ENCODE measurements at places on chromosomes 6 and 20.

DNA sequence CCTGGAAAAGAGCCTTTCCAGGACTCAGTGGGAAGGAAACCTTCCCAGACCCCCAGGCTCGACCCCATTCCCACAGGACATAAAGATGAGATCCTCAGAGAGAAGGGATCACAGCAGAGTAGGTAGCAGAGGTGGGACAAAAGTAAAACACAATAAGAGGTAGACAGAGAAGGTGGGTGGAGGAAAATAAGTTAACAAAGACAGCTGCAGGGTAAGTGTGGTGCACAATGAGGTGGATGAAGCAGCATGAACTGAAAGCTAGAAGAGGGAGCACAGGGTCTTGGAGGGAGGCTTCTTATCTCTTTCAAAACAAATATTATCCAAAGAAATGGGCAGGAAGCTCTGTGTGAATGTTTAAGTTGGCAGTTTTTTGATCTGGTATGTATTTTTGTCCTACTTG lies 14.0 kb upstream of the MAP7 start:
- peak; percentile 5 for DNase-seq

- no peak for DNase-seq
Observed at GRCh38 chr6:52209770-52210169, 23.6 kb downstream of the IL17A start.

DNA sequence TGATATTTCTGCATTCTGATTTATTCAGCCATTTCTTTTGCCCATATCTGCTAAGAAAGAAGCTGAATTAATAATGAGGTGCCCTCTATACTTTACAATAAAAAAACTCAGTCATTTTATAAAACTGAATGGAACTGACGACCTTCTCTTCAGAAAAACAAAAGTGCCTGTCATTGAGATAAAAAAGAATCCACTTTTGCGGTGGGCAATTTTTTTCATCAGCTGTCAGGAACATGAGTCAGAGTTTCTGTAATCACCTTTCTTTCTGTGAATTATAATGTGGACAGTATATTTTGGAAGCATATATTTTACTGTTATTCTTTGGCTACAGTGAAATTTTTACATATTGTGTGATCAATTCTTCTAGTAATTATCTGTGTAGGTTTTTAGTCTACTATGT lies 33.4 kb downstream of the IL20RA start:
- no peak for DNase-seq

DNA sequence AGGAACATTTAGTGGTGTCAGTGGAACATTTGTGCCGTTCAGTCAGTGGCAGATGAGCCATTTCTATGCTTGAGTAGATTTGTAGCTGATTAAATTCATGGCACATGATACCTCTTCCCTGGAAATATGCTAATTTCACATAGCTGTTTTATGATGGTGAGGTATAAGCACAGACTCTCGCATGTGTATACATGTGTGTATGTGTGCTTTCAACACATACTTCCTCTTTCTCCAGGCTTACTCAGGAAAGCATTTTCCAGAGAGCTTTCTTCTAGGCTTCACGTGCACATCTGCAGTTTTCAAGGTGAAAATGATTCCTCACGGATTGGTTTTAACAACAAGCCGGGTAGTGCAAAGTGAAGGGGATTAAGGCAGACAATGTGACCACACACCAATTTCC lies 396.5 kb downstream of the HDGFL1 start:
- DNase-seq: no peak

- peak; percentile 18 for DNase-seq
Observed at GRCh38 chr6:126033696-126034095, 47.4 kb downstream of the TRMT11 start.

GRCh38 chr6:126724821-126725220 lies 384.9 kb downstream of the CENPW start:
- no peak for DNase-seq

DNA sequence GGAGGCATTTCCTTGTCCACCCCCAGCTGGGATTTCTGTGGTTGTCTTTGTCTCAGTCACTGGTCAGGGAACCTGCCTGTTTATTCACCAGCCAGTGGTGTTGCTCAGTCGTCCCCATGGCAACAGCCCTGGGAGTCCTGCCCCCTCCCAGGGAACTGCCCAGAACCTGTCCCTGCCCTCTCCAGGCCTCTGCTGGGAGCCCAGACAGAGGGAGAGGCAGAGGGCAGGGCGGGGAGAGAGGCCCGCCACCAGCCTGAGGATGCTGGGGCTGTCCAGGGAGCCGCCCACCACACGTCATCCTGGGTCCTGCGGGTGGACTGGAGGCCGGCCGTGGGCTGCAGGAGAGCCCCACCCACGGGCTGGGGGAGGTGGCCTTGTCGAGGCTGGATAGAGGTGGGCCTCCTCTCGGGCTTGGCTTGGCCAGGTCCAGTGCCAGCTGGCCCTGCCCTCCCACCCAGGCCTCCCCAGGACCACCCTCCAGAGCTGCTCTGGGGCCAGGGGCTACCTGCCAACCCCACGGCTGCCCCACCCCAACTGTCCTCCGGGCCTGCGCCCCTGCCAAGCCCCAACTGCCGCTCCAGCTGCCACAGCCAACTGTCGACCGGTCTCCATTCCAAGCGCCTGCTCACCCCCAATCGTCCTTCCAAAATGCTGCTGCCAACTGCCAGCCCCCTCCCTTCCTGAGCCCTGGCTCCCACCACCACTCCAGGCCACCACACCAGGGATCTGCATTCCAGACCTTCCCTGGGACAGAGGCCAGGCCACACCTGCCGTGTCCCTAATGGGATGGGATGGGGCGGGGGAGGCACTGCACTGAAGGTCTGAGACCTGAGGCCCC lies 4.2 kb upstream of the ZBTB46 start:
- DNase-seq: peak; percentile 40

GRCh38 chr20:37397954-37398749 lies 52.2 kb downstream of the SRC start:
- DNase-seq: no peak

- peak; percentile 26 for DNase-seq
Observed at GRCh38 chr6:10695086-10695657, 400 bp downstream of the PAK1IP1 start.

- no peak for DNase-seq
Observed at GRCh38 chr6:113381959-113382358, 475.2 kb upstream of the MARCKS start.

DNA sequence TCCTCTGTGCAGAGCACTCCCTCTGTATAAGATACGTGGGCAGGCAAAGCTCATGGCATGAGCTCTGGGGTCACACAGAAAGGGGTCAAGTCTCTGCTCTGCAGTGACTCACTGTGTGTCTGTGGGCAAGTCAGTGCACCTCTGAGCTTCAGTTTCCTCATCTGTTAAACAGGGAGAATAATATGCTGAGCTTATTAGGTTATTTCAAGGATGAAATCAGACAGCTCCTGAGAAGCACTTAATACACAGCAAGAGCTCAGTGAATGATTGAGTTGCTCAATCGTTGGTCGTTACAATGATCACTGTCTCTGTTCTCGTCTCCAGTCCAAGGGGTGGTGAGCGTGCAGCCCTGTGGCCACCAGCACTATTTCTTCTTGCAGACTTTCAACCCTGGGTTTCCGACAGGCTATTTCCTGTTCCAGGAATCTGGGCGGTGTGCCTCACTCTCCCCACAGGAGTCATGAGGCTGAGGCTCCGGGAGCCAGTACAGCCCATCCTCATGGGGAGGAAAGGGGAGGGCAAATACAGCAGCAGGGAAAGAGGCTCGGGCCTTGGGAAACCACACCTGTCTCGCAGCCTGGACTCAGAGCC lies 28.9 kb downstream of the KIAA1755 start:
- no peak for DNase-seq

GRCh38 chr20:11989018-11989771 lies 71.5 kb downstream of the BTBD3 start:
- DNase-seq: no peak

GRCh38 chr6:151494936-151495320 lies 1.1 kb downstream of the CCDC170 start:
- no peak for DNase-seq

DNA sequence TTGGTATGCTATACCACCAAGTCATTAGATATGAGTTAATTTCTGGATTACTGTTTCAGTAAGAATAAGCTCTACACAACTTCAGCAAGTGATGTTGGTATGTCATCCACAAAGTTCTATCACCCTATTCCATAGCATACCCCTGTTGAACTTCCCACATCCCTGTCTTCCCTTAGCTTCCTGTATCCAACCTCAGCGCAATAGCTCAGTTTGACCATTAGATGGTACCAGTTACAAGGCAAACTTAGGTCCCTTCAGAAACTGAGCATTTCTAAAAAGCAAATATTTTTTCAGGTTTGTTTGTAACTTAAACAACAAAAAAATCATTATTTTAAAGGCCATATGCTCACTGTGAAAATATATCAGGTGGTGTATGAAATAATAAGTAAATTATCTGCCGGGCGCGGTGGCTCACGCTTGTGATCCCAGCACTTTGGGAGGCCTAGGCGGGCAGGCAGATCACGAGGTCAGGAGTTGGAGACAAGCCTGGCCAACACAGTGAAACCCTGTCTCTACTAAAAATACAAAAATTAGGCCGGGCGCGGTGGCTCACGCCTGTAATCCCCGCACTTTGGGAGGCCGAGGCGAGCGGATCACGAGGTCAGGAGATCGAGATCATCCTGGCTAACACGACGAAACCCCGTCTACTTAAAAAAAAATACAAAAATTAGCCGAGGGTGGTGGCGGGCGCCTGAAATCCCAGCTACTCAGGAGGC lies 8.8 kb upstream of the MOG start:
- DNase-seq: peak; percentile 20

- DNase-seq: no peak
Observed at GRCh38 chr6:106098383-106099234, 12.5 kb downstream of the PRDM1 start.

- DNase-seq: no peak
Observed at GRCh38 chr6:130575557-130575956, 209.7 kb downstream of the TMEM200A start.

GRCh38 chr6:33860706-33861474 lies 57.1 kb upstream of the MLN start:
- peak; percentile 91 for DNase-seq

GRCh38 chr6:110296241-110297025 lies 61.7 kb downstream of the METTL24 start:
- no peak for DNase-seq

GRCh38 chr20:17557675-17558006 lies 12.2 kb upstream of the DSTN start:
- peak; percentile 91 for DNase-seq

DNA sequence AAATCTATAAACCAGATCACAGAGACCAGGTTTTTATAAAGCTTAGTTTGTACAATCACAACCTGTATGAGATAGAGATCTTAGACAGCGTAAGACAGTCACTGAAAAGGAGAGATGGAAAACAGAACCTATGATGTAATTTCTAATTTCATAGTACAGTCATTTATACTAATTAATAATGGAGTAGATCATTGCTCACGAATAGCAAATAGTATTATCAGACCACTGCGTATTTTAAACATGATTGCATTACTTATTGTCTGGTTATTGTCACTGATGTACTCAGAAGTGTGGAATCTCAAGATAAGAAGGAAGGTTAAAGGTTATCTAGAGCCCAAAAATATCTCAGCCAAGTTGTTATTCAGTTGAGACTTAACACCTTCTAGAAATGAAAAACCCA lies 115.6 kb downstream of the KHDC1L start:
- no peak for DNase-seq

DNA sequence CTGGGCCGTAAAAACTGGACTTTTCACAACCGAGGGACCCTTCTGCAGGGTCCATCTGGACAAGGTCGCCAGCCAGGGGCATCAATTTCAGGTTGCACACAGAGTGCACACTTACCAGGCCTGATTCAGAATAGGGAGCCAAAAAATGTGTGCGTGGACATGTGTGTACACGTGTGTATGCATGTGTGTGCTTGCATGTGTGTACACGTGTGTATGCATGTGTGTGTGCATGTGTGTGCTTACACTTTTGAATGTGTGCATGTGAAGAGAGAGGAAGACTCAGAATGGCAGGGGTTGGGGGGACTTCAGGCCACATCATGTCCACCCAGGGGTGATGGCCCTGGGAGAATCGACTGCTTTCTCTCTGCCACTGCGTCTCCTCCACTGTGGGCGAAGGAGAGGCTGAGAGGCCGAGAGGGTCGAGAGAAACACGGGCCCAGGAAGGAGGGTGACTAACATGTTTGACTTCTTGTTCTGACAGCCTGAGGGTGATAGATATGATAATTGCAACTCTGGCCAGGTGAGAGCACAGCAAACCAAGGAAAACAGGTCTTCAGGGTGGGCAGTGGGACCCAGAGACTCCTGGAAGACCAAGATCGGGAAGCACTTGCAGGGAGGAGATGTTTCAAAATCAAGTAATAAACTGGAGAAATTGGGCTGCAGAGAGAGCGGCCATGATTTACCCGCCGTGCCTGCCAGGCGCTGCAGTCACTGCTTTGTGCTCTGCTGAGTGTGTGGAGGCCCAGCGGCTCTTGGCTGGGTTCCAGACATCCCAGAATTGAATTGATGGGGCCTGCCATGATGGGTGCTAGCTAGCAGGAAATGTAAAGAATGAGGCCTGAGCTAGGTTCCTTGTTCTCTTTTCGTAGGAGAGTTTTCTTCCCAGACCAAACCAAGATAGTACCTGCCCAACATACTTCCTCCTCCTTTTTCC lies 310.8 kb downstream of the QKI start:
- DNase-seq: no peak

- no peak for DNase-seq
Observed at GRCh38 chr6:163526346-163526745, 111.8 kb downstream of the QKI start.

DNA sequence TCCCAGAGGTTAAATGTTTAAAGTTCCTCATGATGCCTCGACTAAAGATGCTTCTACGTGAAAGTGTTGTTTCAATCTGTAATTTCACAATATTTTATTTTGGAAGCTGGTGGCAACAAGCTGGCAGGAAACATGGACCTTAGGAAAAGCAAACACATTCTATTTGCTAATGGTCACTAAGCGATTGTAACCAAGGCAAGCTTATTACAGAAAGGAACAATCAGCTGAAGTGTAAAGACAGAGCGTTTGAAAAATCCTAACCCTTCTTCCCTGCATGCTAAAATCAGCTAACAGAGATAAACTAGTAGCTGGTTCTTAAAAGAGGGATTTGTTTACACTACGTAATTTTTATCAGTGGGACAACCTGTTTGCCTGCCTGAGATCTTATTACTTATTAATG lies 50.0 kb downstream of the IL20RA start:
- DNase-seq: peak; percentile 44

DNA sequence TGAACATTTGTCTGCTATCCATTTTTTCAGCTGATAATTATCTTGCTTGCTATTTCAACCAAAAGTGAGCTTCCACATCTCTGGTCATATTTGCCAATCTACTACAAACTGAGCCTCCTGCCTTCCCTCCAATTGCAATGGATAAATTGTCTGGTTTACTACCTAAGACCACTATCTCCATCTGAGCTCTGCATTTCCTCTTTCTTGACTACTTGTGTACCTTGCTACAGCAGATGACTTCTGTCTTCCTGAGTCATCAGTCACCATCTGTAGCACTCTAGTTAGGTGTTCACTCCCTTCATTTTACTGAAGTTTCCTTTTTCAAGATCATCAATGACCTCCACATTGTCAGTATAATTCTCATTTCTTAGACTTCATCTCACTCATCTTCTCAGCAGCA lies 33.5 kb upstream of the PHIP start:
- DNase-seq: no peak

GRCh38 chr6:31362751-31363150 lies 5.8 kb upstream of the HLA-B start:
- DNase-seq: no peak
